ENCODE measurements at places on chromosomes 3 and 15.

- no peak for DNase-seq
Measured at GRCh38 chr15:59833366-59833765, 144.2 kb upstream of the BNIP2 start.

DNA sequence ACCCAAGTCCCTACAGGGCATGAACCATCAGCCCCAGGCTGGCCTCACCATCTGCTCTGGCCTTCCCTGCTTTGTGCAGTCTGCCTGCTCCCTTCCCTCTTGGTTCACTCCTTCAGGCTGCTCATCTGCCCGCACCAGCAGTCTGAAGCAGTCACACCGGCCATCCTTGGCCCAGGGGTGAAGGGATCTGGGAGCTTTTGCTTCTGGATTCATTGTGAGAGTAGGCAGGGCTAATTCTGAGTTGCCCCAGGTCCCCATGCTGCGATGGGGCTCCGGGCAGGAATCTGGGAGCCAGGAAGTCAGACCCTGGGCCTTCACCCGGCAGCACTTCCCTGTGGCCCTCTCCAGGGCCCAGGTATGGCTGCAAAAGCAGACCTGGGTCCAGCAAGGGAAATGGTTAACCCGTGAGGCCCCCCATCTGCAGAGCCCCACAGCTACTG is 99.7 kb downstream of the VGLL4 start:
- DNase-seq = no peak

GRCh38 chr3:188279502-188280335 is 125.8 kb downstream of the LPP start:
- no peak for DNase-seq

DNA sequence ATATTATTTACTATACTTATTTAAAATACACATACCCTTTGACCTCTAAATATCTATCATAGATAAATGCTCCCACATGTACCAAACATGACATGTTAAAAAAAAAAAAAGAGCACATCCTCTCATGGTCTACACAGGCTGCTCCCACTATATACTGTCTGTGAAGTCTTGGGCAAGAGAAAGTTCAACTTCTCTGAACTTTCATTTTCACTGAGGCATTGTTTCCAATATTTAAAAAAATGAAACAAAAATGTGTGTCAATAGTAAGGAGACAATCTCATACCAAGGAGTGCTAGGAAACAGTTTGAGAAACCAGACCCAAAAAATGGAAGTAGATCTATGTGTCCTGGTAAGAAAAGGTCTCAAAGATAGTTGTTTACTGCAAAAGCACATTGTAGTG is 29.3 kb downstream of the SLC4A7 start:
- DNase-seq = no peak

- DNase-seq = no peak
Measured at GRCh38 chr3:13785351-13785750, 94.5 kb downstream of the WNT7A start.

DNA sequence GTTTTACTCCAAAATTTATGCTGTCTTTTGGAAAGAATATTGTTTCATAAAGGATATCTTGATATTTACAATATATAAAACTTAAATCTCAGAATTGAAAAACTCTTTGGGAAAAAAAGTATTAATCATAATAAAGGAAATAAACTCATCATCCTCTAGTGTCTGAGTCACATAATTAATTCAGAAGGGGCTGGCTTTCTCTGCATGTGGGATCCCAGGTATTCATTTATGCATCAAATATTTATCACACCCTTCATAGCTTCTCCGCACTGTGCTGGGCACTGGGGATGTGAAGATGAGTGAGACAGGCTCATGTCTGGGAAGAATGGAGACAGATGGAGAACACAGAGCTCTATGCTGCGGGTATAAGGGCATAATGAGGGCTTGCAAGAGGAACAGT is 65.6 kb downstream of the CCNL1 start:
- DNase-seq = no peak

GRCh38 chr3:115488409-115488808 is 134.9 kb upstream of the GAP43 start:
- DNase-seq = no peak

- no peak for DNase-seq
Measured at GRCh38 chr3:71265365-71265915, 318.1 kb downstream of the FOXP1 start.

DNA sequence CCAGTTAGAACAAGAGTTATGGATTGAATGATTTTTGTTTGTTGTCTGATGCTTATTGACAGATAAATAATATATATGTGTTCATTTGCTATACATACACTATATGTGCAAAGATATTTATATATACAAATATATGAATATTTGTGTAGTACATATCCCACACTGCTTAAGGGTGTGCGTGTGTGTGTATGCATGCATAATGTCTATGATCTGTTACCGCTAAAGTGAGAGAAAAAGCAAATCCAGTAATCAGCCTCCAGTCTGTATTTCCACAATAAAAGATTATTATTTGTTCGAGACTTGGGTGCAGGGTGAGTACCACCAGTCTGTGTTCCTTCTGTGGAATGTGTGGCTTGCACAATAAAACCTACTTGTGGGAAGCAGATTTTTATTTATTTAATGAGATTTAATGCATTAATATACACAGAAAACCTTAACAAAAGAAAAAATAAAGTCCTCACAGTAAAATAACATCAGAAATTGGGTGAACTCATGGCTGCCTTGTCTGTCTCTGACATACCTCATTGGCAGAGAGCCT is 366.0 kb upstream of the TBL1XR1 start:
- no peak for DNase-seq

DNA sequence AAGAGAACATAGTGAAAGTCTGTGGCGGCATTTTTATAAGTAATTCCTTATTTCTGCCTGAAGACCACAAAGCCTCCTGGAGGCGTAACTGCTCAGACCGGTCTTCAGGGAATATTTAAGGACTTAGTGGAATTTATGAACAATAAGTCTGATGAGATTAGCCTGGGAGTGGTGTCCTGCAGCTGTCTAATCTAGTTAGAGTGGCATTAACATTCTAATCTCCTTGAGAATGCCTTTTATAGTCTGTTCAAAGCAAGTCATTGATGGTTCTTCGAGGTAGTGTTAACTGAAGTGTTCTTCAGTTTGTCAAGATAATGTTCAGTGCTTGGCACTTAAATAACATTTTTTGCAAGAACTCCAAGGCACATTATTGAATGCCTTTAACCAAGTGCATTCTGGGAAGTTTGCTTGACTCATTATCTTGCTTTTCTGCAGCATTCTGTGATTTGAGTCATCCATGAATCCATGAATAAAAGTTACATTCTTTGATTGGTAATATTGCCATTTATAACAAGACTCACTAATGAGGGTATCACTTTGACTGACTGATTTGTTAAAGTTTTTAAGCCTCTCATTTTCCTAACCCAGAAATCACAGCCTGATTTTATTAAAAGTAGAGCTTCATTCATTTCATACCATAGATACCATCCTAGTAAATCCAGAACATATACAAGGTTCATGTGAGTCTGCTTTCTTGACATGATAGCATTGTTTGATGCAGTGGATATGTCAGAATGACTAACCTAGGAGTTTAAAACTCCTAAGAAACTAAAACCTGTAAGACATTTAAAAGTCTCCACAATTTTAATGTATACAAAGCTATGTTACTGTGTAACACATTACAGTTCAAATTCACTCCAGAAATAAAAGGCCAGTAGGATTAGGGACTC is 12.5 kb downstream of the RBM5 start:
- DNase-seq = no peak

- DNase-seq = no peak
Measured at GRCh38 chr3:101979033-101979432, 129.7 kb downstream of the NFKBIZ start.

DNA sequence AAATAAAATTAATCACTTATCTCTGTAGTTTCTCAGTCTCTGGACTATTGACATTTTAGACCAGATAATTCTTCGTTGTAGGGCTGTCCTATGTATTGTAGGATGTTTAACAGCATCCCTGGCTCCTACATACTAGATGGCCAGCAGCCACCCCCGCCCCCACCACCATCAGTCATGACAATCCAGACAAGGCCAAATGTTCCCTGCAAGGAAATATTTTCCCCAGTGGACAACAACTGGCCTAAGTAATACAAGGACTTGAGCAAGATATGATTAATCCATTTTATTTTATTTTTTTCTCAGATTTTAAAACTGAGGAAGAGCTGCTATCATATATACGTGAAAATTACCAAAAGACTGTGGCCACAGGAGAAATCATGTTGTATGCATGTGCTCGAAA is 23.8 kb downstream of the TICRR start:
- no peak for DNase-seq

- no peak for DNase-seq
Measured at GRCh38 chr15:56992725-56993124, 74.3 kb downstream of the TCF12 start.

- no peak for DNase-seq
Measured at GRCh38 chr3:73601011-73601410, 23.7 kb downstream of the PDZRN3 start.

- DNase-seq = no peak
Measured at GRCh38 chr15:78715434-78715833, 74.4 kb upstream of the CHRNB4 start.

DNA sequence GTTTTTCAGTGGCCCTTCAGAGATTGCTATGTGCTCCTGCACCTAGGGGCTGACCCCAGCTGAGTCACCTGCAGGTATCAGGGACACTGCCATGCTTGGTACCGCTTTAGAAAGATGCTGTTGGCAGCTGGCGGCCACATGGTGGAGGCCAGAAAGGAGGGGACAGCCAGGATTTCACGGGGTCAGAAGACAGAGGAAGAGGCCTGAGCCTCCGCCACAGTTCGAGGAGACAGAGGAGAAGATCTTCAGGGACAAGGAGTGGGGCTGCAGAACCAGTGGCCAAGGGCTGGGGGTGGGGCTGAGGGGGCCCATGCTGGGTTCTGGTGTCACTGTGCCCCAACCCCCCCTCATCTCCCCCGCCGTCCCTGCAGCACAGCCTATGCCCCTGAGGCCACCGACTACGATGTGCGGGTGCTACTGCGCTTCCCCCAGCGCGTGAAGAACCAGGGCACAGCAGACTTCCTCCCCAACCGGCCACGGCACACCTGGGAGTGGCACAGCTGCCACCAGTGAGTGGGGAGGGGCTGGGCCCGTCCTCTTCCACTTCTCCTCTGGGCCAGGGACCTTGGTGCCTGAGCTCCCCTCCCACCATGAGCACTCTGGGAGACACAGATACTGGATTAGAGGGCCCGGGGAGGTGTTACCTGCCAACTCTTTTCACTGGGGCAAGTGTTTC is 19.9 kb downstream of the LOXL1 start:
- no peak for DNase-seq

GRCh38 chr3:141049681-141050080 is 1.5 kb upstream of the SPSB4 start:
- no peak for DNase-seq

DNA sequence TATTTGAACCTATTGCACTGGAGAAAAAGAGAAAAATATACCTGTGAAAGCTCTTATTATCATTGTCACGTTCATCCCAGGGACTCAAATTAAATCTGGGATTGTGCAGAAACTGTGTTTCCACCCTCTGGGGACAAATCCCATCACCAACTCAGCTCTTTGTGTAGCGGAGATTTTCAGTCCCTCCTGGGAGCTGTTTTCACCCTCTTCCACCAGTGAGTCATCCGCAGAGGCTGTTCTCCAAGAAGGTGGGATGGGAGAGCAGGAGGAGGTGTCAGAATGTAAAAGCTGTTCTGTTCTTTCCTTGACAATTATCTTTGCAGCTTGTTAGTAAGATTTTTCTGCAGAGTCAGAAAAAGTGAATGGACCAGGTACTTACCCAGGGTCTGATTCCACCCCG is 28.0 kb downstream of the SV2B start:
- DNase-seq = no peak

DNA sequence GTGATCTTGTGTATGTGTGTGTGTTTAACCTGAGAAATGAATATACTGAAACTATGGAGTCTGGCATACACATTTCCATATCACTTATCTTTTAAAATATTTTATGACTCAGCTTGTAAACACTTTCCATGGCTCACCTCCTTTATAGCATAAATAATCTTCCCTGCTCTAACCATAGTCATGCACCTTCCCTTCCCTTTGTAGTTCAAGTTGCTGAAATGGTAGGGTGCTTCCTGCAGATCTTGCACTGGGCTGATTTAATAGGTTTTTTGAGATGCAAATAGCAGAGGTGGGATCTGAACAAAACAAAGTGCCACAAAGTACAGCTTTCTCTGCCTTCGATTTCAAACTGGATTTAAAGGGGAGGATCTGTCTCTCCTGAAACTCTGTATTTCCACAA is 712.7 kb upstream of the LMCD1 start:
- DNase-seq = no peak

GRCh38 chr3:120506076-120506827 is 55.5 kb upstream of the FSTL1 start:
- no peak for DNase-seq

DNA sequence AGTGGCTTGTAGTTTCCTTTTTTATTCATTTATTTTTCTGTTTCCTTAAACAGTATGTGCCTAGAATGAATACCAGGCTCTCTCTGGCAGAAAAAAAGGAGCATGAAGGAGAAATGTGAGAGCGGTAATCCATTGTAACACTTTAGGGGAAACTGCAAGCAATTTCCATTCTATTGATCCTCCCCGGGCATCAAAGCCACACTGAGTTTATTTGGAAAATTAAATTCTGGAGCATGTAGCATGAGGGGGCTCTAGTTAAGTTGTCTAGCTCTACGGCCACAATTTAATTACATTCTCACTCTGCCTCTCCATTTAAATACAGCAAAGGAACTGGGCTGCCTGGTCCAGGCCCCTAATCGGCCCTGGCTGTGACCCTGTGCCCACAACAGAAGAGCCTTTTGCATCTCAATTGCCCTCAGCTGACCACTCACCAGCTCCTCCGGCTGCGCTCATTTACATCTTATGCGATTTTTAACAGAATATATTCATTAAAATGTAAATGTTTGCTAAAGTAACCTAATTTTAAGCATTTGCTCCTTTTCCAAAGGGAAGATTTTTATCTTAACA is 72.9 kb downstream of the MEGF11 start:
- DNase-seq = no peak

DNA sequence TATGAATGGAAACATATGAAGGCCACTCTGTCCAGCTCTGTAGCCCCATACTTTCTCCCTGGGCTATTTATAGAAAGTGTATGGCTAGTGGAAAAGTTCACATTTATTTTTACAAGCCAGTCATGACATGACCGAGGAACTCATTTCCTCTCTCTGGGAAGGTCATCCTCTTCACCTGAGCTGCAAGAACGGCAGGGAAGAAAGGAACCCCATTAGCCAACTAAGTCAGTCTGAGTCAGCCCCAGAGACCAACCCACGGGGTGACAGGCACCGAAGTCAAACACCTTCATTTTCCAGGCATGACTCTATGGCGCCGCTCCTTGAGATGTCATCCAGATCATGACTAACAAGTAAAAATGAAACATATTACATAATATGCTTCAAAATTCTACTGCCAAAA is 4.8 kb downstream of the PAQR9 start:
- DNase-seq = no peak

DNA sequence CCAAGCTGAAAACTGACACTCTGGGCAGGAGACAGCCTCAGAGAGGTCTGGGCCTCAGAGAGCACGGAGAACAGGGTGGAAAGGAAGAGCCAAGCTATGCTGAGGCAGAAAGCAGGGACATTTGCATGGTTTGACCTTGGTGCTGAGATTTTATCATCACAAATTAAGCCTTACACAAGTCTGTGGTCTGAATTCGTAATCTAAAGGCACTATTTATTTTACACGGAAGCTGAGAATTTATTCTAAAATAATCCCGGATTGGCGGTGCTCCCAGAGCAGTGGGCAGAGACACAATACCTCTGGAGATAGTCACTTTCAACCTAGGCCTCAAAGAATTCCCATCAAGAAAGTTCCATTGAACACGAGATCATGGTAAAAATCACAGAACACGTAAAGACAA is 47.5 kb downstream of the CFAP92 start:
- no peak for DNase-seq

All from activated naive CD4-positive, alpha-beta T cell (primary cell).